ENCODE measurements at places on chromosomes 4 and X.
A peak's percentile ranks its signal among the peaks of the same experiment; 100 is the strongest.

GRCh38 chr4:7887436-7887835 lies 52.2 kb downstream of the AFAP1 start:
- no peak for DNase-seq

GRCh38 chr4:40199179-40199670 lies 2.4 kb downstream of the RHOH start:
- peak; percentile 24 for DNase-seq

- DNase-seq, result no peak
Measured at GRCh38 chr4:92234393-92235176, 69.2 kb upstream of the GRID2 start.

DNA sequence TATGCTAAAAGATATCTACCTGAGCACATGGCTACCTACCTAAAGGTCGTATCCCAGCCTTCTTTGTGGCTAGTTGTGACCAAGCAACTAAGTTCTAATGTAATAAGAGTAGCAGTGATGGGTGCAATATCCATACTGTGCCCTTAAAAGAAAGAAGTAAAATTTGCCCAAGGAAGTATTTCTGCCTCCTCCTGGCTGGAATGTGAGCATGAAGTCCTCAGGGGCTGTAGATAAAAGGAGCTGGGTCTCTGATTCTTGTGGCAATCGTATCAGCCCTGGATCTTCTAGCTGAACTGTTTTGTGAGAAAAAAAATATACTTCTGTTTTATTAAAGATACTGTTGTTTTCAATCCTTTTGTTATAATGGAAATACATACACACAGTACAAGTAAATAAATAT lies 217.4 kb downstream of the GPAT3 start:
- DNase-seq, result no peak

- DNase-seq, result no peak
Measured at GRCh38 chr4:8914461-8915171, 43.0 kb upstream of the HMX1 start.

DNA sequence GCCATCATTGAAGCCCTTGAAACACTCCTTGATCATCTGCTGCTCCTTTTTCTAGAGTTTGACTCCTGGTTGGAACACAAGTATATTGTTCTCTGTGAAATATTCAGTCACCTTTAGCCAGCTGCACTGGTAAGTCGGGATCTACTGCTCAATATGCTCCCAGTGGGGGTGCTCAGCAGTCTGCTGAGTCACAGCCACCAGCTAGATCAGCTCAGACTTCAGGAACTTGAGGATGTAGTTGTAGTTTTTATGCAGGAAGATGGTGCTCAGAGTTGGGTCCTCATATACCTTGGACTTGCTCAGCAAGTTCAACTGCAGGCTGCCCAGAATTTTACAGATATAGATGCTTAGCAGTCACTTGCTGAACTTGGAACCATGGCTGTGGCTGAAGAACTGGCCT lies 202.5 kb upstream of the RPL34 start:
- no peak for DNase-seq

- DNase-seq, result no peak
Measured at GRCh38 chr4:172188248-172188988, 375.2 kb downstream of the GALNTL6 start.

DNA sequence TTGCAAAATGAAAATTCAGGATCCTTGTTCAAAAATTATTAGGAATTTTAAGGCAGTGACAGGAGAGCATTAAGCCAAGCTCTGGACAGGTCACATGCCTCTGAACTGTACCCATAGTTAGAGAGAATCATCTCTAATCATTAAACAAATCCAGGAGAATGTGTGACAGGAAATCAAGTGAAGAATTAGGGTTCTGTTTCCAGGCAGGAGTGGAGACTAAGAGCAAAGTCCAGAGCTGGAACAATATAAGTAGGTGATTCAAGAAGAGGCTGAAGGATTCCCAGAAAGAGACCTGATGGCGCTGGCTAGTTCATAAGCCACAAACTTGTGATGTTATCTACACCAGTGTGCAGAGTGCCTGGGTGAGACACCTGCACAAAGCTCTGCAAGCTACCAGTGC lies 104.6 kb upstream of the PRKG2 start:
- no peak for DNase-seq

DNA sequence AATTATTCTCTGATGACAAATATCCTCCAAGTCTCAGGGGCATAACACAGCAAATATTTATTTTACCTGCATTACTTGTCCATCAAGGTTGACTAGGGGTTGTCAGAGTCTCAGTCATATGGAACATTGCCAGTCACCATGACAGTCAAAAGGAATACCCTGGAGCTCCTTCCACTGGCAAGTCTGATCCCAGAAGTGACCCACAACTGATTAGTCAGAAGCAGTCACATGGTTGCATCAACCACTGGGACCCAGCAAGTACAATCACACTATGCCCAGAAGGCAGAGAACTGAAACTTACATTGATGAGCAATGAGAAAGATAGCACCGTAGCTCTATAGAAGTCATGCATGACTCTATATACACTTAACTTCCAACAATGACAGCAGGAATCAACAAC lies 41.9 kb upstream of the SOD3 start:
- DNase-seq, result no peak

- no peak for DNase-seq
Measured at GRCh38 chrX:70470850-70471289, 26.2 kb downstream of the DLG3 start.

- no peak for DNase-seq
Measured at GRCh38 chr4:171718069-171718468, 95.1 kb upstream of the GALNTL6 start.

- DNase-seq, result peak; percentile 23
Measured at GRCh38 chrX:106874075-106874474, 29.1 kb downstream of the RIPPLY1 start.

DNA sequence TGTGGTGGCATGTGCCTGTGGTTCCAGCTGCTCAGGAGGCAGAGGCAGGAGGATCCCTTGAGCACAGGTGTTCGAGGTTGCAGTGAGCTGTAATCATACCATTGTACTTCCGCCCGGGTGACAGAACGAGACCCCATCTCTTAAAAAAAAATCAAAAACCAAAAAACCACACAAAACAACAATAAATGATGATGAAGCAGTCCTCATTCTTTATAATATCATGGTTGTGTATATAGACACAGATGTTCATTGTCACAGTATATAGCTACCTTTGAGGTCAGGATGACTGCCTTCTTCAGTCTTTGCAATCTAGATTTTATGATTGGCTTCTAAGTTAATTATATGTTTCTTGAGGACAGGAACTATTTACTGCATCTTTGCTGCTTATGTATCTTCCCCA lies 37.0 kb downstream of the ZFX start:
- no peak for DNase-seq

DNA sequence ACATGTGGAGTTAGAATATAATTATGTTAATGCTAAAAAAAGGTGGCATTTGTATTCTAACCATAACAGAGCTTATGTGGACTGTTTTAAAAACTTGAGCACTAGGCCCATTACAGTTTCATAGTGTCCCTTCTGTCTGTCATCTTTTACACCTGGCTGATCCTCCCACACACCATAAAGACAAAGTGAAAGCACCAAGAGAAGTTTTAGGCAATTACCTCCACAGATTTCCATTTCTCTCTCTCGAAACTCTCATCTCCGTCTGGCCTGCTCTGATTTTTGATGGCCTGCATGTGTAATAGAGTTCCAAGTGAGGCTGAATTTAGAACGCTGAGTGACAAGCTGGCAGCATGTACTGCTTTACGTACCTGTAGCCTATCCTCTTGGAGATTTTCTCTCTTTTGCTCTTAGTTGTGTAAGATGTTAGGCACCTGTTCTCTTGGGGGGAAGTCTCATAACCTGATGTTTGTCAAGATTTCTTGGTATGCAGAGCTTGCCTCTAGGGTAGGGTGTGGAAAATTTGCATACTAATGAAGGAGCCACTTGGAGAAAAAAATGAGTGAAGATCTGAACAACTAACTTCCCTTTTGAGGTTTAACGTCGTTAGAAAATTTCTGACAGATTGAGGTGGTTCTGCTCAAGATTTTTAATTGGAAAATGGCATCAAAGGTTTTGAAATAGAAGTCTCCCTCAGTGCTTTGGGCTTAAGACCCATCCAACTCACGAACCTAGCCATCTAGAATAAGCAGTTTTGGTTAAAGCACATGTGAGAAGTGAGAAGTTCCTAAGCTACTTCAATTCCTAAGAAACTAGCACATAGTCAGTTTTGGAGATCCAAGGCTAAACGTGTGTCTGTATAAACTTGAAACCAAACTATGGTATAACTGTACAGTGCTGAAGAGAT lies 57.6 kb upstream of the RAP1GDS1 start:
- peak; percentile 75 for DNase-seq

DNA sequence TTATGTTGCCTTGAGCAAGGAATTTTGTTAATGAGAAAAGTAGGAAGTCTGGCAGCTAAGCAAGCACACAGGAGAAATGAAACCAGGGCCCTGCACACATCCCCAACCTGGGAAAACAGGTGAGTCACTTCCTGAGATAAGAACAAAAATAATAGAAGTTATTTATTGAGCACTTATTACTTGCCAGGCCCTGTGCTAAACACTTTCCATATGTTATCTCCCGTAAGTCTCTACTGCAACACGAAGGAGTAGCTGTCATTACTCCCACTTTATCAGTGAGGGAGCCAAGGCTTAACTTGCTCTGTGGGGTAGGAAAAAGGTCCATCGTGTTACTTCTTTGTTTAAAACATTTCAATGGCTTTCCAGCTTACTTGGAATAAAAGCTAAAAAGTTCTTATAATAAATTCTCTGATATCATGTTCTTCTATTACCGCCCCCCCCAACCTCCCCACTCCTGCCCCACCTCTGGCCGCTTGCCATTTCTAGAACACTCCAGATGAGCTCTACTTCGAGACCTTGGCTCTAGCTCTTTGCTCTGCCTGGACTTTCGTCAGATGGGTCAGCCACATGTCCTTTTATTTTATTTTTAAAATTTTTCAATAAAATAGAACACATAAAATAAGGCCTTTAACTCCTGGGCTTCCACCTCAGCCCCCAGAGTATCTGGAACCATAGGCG lies 36.3 kb upstream of the PLAC8 start:
- DNase-seq, result no peak

- DNase-seq, result no peak
Measured at GRCh38 chr4:58843455-58843854, 1733.3 kb upstream of the IGFBP7 start.

- no peak for DNase-seq
Measured at GRCh38 chr4:52659722-52660261, 691 bp upstream of the USP46 start.

Measured in B cell (primary cell).